Stimulated activated CD4-positive, alpha-beta T cell treated with anti-CD3 and anti-CD28 coated beads, Interleukin-1b, Interleukin-23, amount 100 ng/mL, for 1 hour (primary cell): ENCODE measurements at places on chromosomes 3 and 15.

GRCh38 chr15:67873777-67874176, 33.9 kb upstream of the RNU6-1 start:
- DNase-seq = no peak

DNA sequence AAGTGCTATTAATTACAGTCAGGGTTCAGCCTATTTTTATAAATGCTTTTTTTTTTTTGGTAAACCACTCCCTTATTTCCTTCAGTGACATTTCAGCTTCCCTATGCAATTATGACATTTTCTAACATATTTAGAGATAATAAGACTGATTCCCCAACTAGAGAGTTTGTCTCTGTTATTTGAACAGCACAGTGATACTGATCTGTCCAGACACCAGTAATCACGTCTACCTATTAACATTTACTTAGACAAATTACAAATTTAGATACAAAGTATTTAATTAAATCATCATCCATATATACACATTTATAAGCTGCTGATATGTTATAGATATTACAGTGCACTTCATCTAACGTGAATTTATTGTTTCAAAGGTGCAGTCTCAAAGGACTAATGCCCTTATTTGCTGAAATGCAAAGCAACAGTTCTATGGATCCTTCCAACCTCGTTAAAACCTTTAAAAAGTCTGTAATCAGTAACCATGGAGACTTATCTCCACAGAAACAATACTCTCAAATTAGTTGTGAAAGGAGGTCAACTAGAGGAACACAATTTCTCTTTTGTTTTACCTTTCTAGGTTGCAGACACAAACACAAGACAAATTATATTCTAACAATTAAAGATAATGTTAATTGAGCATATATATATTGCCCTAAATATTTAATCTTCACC, 1531.1 kb downstream of the SI start:
- DNase-seq = no peak

GRCh38 chr3:16831846-16832245, 52.9 kb upstream of the PLCL2 start:
- no peak for DNase-seq

DNA sequence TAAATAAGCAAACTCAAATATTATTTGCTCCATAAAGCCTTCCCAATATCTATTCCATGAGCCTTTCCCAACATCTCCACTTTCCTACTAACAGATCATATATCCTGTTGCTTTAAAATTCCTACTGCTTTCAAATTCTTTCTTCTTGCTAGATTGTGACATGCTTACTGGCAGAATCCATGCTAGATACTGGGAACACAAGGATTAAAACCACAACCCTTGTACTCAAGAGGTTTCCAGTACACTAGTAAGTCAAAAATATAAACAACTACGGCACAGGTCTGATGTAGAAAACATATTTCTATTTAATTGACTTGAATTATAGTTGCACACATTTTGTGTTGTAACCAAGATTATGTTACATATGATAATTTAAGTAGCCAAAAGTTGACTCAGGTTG, 275.0 kb downstream of the ZBTB20 start:
- no peak for DNase-seq

DNA sequence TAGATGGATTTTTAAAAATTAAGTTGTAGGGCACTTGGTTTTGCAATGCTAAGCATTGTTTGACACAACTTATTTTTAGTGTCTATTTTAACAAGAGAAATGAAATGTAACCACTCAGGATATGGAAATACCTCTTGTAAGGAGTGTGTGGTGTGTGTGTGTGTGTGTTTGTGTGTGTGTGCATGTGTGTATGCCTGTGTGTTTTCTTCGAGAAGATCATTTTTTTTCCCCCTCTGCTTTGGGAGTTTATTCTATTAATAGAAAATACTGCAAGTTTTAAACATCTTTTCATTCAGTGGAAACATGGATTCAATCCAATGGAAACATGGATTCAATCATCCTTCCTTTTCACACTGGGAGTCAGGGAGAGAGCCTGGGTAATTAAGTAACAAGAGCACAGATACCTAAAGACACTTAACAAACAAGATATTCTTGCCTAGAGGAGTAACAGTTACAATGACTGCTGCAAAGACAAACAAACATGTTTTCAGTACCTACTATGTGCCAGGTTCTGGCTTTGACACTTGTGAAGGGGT, 567.2 kb upstream of the TBL1XR1 start:
- DNase-seq = no peak

- DNase-seq = no peak
These were observed 969 bp upstream of the DNAJC19 start for GRCh38 chr3:180990505-180990904.

GRCh38 chr3:14811684-14812083, 7.1 kb upstream of the FGD5 start:
- no peak for DNase-seq

- DNase-seq = no peak
These were observed 26.9 kb upstream of the CACNA2D2 start for GRCh38 chr3:50530001-50530970.

DNA sequence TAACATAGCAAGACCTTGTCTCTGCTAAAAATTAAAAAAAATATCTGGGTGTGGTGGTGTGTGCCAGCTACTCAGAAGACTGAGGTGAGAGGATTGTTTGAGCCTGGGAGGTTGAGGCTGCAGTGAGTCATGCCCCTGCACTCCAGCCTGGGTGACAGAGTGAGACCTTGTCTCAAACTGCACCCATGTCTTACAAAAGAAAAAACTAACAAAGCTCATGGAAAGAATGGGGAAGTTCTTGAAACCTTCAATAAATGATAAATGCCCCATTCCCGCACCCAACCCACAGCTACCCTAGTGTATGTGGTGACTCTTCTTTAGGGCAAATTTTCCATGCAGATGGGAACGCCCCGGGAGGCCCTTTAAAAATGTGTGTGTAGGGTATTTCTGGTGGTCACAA, 28.3 kb downstream of the RPLP1 start:
- DNase-seq = no peak

DNA sequence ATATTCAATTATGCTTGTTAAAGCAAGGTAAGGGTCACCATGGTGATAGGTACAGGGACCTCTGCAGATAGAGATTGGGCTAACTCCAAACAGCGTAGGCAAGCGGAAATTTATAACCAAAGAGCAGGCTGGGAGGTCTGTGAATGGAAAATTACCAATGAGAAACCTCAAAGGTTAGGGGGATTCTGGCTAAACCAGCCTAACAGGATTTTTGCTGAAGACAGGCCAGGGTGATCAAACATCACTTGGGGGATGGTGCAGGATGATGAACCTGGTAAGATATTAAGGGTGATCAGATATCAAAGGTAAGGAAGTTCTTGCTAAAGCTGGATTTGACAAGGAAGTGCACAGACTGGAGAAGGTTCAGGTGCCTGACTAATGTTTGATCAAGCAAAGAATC, 35.3 kb upstream of the SNRPN start:
- DNase-seq = no peak

GRCh38 chr3:13146643-13147143, 73.5 kb upstream of the IQSEC1 start:
- no peak for DNase-seq

DNA sequence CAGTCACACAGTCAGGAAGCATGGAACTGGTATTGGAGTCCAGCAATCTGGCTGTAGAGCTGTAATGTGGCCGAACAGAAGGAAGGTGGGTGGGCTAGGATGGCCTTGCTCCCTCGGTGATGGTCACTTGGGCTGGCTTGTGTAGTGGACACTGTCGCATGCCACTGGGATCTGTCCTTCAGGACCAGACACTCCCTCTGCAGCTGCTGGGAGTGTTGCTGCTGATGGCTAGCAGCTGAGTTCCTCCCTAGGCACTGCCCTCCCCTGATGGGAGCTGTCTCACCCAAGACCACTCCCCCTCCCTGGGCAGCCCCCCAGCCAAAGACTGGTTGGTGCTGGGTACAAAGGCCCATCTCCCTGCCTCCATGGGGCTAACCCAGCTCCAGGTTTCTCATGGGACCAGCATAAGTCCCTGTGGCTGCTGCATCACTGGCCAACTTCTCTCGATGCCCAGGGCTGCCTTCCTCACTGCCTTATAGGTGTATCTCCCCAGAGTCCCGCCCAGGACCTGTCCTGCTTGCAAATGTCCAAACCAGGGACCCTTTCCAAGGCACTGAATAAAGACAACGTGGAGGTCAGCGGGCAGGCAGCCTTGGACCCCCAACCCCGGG, 48.4 kb downstream of the WNT7A start:
- no peak for DNase-seq

GRCh38 chr3:140403079-140403478, 274.8 kb upstream of the TRIM42 start:
- DNase-seq = no peak

DNA sequence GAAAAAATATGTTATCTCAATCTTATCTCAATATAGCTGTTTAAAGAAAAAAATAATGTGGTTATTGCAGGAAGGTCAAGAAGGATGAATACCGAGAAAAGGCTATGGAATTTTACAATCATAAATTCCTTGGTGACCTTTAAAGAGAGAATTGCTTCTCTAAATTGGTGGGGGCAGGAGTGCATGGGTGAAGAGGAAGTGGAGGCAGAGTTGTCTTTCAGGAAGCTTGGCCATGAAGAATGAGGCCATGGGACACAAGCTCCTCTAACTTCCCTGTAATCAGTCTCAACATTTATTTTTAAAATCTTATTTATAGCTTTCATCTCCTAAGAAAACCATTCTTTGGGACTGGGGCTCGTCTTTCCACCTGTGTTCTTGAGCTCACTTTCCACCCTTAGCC, 22.4 kb upstream of the ALDH1A2 start:
- DNase-seq = no peak

DNA sequence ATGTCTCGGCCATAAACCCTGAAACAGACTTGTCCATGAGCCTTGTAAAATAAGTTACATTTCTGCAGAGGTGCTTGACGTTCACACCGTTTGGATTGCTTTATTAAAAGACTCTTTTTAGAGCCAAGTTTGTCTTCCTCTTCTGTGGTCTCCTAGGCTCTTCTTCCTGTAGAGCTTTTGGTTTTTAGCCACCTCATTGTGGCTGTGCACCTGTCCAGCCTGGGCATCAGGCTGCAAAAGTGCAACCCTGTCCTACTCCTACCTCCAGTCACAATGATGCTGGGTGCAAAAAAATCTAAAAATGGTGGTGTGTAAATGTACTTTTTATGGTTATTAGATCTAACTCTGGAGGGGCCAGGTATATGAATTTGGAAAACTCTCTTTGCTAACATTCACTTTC, 2.8 kb upstream of the RIOX2 start:
- DNase-seq = no peak

DNA sequence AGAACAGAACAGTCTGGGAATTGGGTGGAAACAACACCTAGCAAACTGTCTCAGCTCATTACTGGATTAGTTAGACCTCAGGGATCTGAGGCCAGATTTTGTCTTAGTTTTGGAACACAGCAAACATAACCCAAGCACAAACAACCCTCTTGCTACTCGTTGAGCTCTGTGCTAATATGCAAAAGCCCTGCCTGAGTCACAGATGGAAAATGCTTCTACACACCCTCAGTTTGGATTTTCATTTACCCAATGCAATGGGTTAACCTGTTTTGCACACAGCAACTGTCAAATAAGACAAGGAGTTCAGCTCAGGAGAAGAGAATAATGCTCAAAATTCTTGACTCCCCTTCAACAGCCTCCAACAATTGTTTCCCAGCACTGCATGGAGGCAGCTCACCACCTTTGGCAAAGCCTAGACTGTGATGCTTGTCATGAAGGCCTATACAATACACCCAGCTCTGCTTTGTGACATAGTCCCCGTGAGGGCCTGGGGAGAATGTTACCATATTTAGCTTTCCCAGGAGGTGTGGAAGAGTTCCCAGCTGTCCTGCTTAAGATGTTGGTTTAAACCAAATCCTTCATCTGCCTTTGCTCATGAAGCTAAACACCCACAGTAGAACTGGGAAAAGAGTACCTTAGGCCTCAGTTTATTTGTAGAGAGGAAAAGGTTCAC, 68.9 kb upstream of the MNS1 start:
- no peak for DNase-seq
